Immature natural killer cell (primary cell): ENCODE measurements at places on chromosomes 16 and 17.

DNA sequence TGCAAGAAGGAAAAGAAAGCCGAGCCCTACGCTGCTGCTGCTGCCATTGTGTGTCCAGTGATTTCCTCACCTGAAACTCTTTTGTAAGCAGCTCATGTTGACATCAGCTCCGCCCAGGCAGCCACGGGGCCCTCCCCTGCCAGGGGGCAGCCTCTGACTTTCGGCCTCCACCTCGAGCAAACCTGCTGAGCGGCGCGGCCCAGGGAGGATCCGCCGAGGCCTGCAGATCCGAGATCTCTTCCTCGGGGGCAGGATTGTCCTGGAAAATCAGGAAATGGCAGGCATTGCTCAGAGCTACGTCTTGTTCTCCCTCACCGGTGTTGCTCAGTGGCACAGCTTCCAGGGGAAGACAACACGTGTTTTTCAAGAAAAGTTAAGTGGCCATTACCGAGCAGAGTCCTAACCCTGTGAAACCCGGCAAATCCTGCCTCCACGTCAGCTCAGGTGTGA lies 35.6 kb upstream of the ZNF750 start:
- DNase-seq, result no peak

- DNase-seq, result no peak
Measured at GRCh38 chr17:58398574-58399266, 18.6 kb downstream of the RNF43 start.

DNA sequence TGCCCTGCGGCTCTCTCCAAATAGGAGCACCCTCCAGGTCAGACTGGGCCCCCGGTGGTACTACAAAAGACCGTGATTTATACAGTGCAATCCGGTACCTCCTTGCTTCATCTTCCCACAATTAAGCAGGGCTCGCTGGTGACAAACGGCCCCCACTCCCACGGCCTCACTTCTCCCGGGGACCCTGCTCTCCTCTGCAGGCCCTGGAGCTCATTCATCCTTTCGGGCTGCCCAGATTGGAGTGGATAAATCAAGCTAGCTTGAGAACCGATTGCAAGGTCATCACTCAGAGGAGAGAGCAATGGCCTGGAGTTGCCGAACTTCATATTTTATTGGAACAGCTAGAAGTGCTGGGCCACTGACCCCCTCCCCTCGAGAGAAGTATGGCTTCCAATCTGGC lies 193.5 kb upstream of the IRX6 start:
- no peak for DNase-seq

DNA sequence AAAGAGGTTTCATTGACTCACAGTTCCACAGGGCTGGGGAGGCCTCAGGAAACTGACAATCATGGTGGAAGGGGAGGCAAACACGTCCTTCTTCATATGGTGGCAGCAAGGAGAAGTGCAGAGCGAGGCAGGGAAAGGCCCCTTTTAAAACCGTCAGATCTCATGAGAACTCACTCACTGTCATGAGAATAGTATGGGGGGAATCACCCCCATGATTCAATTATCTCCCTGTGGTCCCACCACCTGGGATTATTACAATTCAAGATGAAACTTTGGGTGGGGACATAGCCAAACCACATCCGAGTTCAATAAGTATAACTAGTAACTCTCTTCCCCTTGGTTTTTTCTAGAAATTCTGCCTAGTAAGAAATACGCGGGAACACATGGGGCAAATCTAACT lies 94.9 kb downstream of the AXIN2 start:
- no peak for DNase-seq

DNA sequence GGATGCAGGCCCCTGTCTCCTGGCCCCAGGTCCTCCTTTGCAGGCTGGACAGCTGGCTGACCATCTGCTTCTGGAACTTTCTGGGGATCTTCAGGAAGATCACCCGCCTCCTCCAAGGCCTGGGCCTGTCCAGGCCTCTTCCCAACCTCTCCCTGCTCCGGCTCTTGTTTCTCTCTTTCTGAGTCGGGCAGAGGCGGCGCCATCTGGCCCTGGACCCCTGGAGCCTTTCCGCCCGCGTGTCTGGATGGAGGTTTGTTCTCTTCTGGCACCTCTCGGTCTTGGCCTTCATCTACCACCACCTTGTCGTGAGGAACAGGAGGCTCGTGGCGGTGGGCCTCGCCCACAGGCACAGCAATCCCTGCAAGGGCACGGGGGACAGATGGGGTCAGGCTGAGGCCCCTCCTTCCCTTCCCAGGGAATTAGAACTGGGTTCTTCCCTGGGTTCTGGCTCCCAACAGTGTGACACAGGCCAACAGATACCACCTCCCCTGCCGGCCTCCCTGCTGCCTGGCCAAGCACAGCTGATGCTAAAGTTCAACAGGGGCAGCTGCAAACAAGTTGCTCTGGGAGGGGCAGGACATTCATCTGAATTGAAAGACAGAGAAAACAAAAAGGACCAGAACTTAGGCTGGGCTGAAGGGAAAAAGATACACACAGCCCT lies 13.3 kb downstream of the NDUFAF8 start:
- DNase-seq, result no peak

DNA sequence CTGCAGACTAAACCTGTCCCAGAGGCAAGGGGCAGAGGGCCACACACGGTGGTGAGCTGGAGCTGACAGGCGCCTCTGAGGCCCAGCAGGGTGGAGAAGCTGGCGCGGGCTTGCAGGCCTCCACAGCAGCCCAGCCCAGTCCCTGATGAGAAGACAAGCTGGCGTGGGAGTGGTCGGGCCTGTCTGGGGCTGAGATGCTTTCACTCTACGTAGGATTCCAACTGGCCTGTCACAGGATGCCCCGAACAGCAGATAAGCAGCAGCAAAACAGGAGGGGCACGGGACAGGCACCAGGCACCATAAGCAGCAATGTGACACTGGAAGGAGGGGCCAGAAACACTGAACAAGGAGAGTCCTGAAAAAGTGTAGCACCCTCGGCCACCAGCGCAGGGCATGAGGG lies 40.1 kb downstream of the PEMT start:
- no peak for DNase-seq

DNA sequence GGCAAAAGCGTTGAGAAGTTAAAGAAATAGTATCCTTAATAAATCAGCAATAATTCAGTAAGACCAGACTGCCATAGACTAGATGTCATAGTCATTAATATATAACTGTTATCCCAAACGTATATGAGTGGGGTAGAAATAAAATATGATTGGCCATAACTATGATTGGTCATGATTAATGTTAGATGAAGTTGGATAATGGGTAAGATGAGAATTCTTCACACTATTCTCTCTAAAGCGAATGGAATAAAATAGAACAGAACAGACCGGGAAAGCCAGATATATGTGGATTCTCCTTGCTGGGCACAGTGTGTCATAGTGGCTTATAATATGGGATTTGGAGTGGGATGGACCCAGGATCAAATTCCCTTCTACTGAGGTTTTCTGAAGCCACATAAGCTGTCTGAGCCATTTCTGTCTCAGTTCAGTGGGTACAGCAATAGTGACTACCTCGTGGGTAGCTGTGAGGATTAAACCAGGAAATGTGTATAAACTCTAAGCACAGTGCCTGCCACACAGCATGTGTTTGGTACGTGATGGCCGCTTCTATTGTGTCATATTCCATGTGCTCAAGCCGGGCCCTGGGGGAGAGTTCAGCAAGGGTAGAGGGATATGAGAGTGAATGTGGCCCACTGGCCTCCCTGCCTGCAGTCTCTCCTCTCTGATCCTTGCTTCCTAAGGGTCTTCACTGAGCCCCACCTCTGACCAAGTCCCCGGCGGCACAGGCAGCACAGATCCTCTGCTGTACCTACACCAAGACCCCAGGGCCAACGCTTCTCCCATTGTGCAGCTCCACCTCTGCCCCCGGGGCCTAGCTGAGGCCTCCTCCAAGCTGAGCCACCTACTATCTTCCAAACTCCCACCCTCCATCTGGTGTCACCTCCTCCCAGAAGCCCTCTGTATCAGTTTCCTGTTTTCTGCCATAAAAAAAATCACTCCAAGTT lies 3.7 kb downstream of the CETP start:
- DNase-seq, result no peak

- no peak for DNase-seq
Measured at GRCh38 chr16:7755347-7755882, 422.8 kb downstream of the RBFOX1 start.

DNA sequence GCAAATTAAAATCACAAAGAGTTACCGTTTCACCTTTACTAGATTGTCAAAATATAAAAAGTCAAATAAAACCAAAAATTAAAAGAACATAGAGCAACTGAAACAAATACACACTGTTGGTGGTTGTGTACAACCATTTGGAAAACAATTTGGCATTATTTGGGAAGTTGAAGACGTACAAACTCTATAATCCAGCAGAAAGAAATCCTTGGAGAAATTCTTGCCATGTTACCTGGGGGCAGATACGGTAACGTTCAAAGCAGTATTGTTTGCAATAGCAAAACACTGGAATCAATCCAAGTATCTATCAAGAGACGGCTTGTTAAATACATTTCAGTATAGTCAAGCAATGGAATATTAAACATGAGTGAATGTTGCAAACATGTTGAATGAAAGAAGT lies 56.7 kb downstream of the TBX4 start:
- no peak for DNase-seq

GRCh38 chr17:77460514-77461046 lies 319.8 kb downstream of the SEC14L1 start:
- DNase-seq, result no peak

DNA sequence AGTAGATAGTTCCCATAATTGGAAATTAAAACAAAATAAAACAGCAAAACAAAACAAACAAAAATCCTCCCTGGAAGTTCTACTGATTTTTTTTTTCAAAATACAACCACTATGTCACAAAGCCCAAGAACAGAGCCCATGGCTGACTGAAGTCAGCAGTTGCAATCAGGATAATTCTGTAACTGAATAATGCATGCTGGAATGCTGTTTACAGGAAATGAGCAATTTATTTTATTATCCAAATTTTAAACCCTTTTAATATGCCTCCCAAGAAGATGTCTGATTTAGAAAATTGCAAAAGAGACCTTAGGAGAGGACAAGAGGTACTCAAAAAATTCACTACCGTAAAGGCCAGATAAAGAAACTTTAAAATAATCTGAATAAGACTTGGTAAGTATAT lies 578.2 kb downstream of the TOX3 start:
- DNase-seq, result no peak

DNA sequence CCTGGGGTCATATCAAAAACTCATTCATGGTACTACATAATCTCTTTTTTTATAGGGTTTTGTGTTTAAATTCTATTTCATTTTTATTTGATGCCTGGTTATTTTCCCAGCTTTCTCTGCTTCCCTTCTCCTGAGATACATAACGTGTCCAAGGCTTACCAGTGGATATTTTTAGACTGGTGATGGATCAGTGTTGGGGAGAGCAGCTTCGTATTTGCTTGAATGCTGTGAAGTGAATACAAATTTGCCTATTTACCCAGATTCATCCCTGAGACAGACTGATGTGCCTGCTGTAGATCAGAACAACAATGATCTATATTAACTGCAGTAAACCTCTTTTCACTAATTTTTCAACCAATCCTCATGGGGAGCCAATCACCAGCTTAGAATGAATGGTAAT lies 43.2 kb upstream of the FOXJ1 start:
- DNase-seq, result no peak

DNA sequence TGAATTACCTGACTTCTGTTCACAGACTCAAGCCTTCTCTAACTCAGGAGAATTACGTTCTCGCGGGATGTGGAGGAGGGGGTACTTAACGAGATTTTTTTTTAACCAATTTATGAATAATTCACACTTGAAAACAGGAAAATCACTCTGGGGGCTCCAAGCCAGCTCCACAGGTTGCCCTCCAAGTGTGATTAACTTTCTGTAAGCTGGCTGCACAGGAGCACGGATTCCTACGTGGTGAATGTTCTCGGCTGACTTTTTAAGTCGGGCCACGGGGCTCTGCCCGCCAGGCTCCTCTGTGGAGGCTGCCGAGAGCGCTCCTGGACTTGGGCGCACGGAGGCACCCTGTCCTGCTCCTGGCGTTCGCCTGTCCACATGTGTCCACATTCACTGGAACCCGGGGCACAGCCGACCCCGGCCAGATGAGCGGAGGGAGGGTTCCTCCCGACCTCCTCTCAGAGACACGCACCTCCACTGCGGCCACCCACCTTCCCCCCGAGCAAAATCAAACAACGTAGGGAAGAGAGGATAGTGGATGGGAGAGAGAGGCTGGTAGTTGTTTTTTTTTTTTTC lies 147.1 kb upstream of the CHMP6 start:
- no peak for DNase-seq

- DNase-seq, result peak; percentile 67
Measured at GRCh38 chr17:19766421-19767270, 18.5 kb upstream of the ALDH3A1 start.

DNA sequence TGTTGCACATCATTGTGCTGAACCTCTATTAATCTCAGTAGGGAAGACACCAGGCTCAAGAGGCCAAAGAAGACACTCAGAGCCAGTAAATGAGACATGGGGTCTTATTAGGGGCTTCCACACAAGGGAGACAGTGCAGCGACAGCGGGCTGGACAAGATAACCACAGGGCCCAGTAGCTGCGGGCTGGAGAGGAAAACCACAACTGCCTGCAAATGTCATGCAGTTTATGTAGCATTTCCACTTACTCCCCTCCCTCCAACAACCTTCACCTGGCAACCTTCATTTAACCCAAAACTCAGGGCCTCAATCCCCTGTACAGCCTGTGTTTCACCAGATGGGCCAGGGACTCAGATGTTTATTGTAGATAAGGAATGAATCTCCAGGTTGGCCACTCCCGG lies 185.6 kb downstream of the UTP18 start:
- DNase-seq, result no peak

DNA sequence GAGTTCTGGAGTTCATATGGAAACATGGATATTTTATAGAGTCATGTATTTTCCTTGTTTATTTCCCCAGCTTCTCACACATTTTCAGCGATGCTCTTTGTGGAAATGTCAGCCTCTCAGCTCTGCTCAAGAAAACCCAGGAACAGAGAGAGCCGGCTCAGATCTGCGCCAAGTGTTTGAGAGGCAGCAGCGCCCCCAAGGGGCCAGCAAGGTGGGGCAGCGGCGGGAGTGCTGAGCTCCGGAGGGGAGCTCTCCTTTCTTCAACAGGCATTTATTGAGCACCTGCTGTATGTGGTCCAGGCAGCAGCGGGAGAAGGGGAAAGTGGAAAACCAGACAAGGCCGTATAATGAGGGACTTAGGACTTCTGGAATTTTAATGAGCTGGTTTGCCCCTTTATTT lies 421.1 kb upstream of the C16orf82 start:
- DNase-seq, result peak; percentile 63

DNA sequence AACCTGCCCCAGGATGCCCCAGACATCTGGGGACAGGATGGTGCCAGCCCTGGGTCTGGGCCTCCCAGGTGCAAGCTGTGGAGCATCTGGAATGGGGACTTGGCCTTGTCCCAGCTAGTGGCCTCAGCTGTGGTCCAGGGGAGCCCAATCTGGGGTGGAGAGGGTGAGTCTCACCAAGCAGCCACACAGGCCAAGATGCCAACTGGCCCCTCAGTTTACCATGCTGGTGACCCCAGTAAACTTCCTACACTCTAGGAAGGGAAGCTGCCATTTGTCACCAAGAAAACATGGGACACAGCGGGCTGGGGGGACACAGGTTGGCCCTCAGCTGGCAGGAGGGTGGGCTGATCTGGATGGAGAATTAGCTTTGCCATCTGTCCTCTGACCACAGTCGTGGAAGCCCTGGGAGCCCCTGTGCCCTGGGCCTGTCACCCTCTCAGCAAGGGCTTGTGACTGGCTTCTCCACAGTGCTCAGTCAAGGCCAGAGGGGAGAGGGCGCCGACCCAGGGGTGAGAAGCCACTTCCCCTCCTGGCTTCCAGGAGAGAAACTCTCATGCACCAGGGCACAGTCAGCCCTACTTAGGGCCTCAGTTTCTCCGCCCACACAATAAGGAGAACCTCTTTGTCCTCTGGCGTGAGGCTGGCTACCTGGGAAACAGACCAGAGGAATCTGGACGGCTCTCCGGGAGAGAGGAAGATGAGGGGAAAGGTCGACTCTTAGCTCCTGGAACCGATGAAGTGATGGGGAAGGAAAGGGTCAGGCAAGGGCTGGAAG lies 126.4 kb upstream of the SMURF2 start:
- DNase-seq, result no peak
